ENCODE measurements at places on chromosomes 6 and 20.

DNA sequence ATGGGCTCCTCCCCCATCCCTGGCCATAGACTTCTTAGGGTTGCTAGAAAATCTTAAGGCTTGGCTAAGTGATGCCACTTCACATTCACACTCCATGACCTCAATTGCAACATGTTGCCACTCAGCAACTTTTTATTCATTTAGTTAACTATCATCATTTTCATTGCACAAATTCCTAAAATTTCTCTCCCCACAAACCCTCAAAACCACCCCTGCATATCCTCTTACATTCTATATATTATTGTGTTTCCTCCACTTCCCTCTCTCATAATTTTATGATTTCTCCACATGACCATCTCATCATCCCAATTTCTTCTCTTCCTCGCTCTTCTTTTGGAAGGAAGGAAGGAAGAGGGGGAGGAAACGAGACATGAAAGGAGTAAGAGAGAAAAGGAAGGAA, 436.0 kb downstream of the HACE1 start:
- no peak for DNase-seq

GRCh38 chr6:30814146-30815040, 69.9 kb upstream of the DDR1 start:
- peak; percentile 73 for DNase-seq

GRCh38 chr20:38926934-38927616, 858 bp downstream of the FAM83D start:
- no peak for DNase-seq

DNA sequence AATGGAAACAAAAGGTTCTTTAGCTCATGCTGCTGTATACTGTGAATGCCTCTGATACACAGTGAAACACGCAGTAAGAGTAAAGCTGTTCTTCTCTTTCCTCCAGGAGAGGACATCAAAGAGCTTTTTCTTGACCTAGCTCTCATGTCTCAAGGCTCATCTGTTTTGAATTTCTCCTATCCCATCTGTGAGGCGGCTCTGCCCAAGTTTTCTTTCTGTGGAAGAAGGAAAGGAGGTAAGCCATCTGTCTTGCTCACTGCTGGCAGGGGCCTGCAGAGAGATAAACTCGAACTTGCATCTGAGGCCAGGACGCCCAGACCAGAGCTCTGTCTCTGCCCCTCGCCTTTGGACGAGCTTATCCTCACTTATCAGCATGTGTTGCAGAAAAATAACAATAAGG, 37.7 kb downstream of the LY86 start:
- no peak for DNase-seq

- DNase-seq = no peak
These were observed 8.5 kb downstream of the RNF8 start for GRCh38 chr6:37362101-37362828.

DNA sequence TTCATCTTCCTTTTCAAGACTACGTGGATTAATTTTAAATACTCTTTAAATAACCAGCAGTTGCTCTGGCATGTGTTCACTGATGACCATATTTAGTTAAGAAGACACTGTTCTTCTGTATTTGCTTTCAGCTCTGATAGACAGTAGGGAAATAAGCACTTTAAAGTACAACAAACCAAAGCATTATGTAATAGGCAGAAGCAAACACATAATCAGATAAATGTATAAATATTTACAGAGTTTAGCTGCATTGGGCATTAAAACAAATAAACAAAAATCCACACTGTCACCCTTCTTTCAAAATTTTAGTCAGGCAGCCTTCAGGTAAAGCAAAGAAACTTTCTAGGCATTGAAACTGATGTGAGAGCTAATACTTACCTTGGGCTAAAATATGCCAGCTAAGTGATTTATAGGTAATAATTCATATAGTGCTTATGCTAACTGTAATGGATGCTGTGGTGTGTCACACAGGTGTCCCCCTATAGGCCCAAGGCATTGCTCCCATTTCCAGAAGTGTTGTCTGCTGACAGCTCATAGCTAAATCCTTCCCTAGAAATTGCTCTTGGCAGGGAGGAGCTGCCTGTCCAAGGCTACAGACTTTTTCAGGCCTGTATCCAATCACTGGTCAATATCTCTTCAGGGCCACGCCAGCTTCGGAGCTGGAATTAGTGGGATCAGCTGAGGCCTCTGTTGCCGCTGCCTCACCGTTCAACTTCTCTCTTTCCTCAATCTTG, 111.5 kb upstream of the CITED2 start:
- no peak for DNase-seq

DNA sequence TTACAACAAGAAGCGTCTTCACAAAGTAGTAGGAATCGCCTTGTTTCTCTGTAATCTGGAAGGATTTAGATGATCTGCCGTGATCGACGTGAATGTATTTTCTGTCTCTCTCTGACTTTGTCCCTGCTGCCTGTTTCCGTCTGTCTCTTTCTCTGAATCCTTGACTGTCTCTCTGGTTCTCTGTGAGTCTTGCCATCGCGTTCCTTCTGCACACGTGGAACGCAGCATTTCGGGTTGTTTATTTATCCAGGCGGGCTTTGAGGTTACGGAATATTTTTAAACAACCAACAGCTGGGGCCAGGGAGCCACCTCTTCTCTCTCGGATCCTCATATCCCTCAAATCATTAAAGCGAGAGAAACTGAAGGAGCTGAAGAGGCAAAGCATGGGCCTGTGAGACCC, 215.9 kb downstream of the ZDHHC14 start:
- DNase-seq = no peak

DNA sequence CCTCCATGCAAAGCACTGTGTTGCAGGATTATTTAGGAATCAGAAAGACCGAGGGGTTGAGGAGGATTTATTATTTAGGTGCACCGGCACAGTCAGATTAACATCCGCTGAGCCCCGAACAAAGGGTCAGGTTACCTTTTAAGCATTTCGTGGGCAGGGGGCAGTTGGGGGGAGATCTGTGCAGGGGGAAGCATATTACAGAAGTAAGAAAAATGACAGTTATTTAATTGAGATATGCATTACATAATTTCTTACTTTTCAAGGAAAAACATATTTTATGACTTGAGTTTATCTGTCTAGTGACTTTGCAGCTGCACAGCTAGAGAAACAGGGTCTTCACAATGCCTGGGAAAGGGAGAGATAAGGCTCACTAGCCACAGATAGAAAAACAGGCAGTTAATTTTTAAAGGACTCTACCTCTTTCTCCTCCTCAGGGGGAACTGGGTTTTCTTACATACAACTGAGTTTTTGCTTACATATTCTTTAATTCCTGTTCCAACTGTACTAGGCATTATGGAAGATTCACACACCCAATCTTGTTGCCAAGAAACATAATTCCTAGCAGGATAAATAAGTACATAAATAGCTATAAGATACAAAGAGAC, 1.7 kb upstream of the HINT3 start:
- DNase-seq = no peak

GRCh38 chr20:36574366-36575135, 1.2 kb downstream of the TGIF2 start:
- DNase-seq = peak; percentile 44

DNA sequence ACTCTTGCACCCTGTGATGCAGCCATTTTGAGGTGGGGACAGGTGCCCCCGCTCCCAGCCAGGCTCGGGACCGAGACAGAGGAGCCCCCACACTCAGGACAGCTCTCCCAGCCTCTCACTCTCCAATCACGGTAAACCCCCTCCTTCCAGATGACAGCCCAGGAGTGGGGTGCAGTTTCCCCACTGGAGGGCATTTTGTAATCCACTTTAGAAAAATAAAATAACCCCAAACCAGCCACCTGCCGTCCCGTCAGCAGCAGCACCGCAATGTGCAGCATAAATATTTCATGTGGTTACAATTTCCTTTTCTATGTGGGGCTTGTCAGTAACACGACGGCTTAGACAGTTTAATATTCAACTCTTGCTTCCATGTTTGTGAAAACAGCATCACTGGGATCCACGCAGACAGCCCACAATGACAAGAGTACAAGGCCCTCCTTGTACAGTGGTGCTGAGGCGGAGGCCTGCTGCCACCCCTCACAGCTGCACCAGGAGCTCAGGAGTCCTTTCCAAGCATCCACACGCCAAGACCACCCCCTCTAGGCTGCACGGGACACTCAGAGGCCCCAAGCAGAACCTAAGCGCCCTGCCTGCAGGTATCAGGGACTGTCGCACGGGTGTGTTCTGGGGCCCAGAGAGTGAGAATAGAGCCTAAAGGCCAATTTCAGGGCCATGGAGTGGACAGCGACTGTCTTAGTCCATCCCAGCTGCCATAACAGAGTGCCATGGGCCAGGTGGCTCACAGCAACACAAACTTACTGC, 116.7 kb downstream of the JPH2 start:
- no peak for DNase-seq

DNA sequence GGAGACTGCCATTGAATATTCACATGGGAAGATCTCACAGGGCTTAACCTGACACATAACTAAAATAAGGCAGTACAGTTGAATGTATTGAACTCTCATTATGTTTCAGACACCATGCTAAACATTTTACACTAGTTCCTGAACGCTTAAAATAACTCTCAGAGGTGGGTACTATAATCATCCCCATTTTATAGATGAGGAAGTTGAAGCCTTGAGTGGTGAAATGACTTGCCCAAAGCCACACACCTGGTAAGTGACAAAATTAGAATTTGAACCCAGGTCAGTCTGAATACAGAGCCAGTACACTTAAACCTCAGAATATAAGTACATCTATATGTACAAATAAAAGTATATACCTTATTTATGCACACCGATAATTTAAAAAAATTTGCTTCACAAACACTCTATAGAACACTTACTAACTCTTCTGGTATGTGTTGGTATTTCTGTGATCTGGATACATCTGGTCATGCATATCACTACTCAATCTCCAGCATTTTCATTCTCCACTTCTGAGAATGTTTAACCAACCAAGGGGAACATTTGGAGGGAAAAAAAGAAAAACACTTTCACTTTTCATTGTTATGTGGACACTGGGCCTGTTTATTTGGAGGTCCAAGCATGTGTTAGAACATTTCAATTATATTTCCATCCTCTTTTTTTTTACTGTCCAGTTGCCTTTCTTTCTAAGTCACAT, 4.6 kb upstream of the BICRAL start:
- peak; percentile 33 for DNase-seq

DNA sequence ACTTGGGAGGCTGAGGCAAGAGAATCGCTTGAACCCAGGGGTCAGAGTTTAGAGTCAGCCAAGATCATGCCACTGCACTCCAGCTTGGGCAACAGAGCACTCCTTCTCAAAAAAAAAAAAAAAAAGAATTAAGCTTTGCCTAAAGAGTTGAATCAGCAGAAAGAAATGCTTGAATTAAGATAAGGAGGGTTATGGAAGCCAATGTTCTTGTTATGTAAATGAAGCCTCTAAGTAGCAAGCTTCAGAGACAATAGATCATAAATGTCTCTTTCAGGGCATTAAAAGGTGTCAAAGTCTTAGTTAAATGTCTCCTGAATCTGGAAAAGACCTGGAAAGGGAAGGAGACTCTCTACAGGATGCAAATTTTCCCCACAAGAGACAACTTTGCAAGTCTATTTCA, 69.7 kb upstream of the FAM83B start:
- DNase-seq = no peak

- DNase-seq = no peak
These were observed 90.6 kb upstream of the ADGRF1 start for GRCh38 chr6:47132724-47133123.

- no peak for DNase-seq
These were observed 33.1 kb downstream of the ZNF451 start for GRCh38 chr6:57123111-57123510.

GRCh38 chr6:3320238-3320811, 61.6 kb downstream of the PSMG4 start:
- no peak for DNase-seq

DNA sequence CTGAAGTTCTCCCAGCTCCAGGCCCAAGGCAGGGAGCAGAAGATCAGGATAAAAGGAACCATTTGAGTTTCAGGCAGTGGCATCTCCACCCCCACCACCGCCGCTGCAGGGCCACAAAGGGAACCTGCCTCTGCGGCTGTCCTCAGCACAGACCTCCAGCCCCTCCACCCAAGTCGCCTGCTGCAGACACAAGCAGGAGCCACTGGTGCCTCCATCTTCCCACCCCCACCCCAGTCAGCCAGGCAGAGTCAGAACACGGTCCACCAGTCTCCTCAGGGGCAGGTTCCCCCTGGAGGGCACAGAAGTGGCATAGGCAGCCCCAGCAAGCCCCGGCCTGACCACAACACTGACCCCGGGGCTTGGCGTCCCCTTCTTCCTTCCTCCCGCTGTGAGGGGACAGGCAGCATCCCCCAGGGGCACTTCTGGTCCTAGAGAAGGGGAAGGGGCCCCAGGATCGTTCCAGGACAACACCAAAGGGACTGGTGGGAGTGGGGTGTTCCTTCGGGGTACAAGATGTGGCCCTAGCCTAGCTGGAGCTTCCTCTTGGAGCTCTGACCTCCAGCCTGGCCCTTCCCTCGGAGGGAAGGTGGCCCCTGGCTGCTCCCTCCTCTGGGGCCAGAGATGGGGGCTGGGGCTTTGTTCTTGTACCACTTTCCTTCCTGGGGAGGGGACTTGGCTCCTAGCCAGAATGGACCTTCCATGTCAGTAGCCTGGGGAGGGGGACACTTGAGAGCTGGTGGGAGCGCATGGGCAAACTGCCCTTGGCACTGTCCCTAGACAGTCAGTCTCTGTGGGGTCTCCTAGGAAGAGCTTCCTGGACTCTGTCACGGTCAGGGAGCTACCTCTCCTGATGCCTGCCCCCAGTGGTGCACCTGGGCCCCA, 36.0 kb downstream of the YTHDF1 start:
- DNase-seq = no peak

GRCh38 chr6:20198156-20198774, 14.0 kb downstream of the MBOAT1 start:
- no peak for DNase-seq

- no peak for DNase-seq
These were observed 68.7 kb upstream of the MYL9 start for GRCh38 chr20:36472637-36473090.

DNA sequence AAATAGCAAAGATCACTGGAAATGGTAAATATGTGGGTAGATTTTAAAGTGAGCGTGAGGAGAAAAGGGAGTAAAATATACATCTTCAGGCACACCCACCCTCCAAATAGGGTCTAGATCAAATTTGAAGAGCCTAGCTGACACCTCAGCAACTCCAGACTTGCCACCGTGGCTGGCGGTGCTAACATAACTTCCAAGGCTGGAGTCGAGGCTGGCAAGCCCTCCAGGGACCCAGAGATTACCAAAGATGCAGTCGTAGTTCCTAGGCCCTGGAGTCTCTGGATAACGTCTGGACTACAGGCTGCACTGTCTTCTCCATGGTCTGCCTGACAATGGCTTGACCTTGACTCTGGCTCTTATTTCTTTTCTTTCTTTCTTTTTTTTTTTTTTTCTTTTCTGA, 22.5 kb downstream of the TUBB2B start:
- no peak for DNase-seq

DNA sequence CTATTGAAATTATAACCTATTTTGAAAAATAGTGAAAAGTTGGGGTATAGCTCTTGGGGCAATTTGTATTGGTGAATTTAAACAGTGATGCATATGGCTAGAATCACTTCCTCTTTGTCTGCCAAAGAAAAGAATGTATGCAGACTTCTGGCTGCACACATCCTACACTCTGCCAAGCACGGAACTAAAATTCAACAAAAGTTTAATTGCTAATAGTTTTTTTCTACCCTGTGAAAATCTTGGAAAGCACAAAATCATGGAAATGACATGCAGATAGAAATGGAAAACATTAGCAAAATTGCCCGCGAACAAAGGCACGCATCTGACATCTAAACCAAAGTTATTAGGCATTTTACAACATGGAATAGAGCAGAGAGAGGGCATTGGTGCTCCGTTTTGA, 106.4 kb upstream of the PDE10A start:
- DNase-seq = no peak
